ENCODE measurements at places on chromosomes 2 and 18.

- peak; percentile 56 for DNase-seq
These were observed 154.0 kb upstream of the MAP3K20 start for GRCh38 chr2:172921532-172922236.

- no peak for DNase-seq
These were observed 74.3 kb downstream of the GALNT13 start for GRCh38 chr2:153946036-153946435.

GRCh38 chr2:42359965-42360483, 993 bp downstream of the COX7A2L start:
- DNase-seq = peak; percentile 94

- DNase-seq = no peak
These were observed 110.5 kb downstream of the ESCO1 start for GRCh38 chr18:21489919-21490495.

GRCh38 chr18:80009661-80010550, 21.5 kb upstream of the TXNL4A start:
- DNase-seq = peak; percentile 90

GRCh38 chr2:136175868-136176267, 57.9 kb upstream of the CXCR4 start:
- DNase-seq = no peak

- no peak for DNase-seq
These were observed 60.1 kb upstream of the TNFRSF11A start for GRCh38 chr18:62264984-62265383.

GRCh38 chr2:20596193-20596972, 54.5 kb downstream of the HS1BP3 start:
- DNase-seq = peak; percentile 42

DNA sequence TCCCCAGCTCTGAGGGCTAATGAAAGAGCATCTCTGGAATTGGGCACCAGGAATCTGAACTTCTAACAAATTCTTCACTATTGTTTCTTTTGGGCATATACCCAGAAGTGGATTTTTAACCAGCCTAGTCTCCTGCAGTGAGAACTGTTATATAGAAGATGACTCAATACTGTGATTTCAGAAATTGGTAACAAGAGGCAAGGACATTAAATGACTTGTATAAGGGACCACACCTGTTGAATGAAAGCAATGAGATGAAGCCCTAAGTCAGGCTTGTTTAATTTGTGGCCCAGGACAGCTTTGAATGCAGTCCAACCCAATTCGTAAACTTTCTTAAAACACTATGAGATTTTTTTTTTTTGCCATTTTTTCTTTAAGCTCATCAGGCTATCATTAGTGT, 57.9 kb downstream of the EPC2 start:
- DNase-seq = no peak

DNA sequence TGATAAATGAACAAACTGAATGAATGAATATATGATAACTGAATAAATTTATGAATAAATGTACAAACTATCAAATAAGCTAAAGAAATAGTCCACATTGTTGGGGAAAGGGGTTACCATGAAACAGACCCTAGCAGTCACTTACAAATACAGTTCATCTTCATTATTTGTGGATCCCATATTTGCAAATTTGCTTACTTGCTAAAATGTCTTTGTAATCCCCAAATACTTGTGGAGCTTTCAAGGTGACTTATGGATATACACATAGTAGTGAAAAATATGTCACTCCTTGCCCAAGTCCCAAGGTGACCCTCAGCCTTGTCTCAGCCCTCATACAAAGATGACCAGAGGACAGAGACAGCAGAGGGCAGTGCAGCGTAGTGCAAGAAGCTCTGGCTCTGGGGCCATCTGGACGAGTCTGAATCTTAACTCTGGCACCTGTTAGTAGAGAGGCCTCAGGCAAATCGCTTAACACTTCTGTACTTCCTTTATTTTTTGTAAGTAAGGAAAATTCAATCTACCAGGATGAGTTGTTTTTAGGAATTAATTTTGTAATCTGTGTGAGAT, 3.1 kb downstream of the PAIP2B start:
- peak; percentile 45 for DNase-seq

- no peak for DNase-seq
These were observed 82.6 kb downstream of the DGKD start for GRCh38 chr2:233436691-233437438.

- DNase-seq = peak; percentile 71
These were observed 18.2 kb upstream of the DAW1 start for GRCh38 chr2:227853204-227853629.

DNA sequence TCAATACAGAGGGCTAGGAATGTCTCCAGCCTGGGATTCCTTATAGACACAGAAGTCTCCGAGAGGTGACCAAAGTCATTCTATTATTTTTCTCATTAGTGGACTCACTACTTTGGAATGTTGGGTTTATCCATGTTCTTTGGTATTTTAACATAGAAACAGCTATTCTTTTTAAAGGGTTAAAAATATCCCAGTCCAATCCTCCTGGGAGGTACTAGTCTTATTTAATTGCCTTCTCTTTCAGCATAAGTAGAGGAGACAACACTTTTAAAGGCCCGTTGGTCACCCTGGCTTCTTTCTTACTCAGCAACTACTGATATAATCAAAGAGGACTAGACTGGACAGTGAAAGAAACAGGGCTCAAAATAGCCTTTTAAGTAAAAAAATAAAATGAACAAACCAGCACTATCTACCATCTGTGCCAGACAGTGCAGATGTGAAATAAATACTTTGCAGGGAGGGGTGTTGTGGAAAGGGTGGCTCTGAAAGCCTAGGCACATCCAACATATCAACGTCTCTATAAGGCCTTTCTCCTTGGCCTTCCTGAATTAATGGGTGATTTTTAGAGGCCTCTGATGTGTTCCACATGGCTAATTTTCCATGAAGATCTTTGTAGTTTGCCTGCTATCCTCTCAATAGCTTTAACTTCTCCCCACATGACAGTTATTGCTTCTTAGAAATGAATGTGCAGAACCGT, 334.4 kb upstream of the THUMPD2 start:
- DNase-seq = no peak

GRCh38 chr2:233803292-233803911, 25.3 kb downstream of the MROH2A start:
- no peak for DNase-seq

DNA sequence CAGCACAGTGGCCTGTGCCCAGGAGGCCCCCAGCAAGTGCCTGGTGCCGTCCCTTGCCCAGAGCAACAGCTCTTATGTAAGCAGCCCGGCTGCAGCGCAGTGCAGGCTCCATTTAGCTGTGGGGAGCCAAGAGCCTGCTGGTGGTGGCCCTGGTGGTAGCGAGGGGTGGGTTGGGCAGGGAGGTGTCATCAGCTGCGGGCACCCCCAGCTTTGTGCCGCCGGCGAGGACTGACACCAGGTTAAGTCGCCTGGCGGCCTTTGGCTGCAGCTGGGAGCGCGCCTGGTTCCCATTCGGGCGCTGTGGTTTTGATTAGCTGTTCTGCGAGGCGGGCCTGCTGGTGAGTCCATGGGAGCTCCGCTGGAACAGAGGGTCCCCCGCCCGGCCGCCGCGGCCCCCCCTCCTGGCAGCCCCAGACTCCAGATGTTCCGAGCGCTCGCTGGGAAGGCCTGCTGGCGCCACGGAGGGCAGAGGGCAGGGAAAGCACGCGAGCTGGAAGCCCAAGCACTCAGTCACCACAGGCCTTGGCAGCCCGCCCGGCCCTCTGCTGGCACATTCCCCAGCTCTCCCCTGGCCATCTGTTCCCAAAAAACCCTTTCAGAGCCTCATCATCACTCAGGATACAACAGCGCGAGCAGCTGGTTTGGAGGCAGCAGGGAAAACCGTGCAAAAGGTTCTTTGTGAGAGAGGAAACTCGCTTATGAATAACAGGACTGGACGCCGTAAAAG, 18.4 kb downstream of the ATOH8 start:
- peak; percentile 100 for DNase-seq

GRCh38 chr18:22207021-22207758, 37.8 kb downstream of the GATA6 start:
- peak; percentile 87 for DNase-seq

- no peak for DNase-seq
These were observed 20.8 kb downstream of the BAZ2B start for GRCh38 chr2:159595410-159596046.
